ENCODE measurements at places on chromosomes 12 and 14.

- no peak for DNase-seq
Observed at GRCh38 chr12:64184216-64184615, 37.9 kb downstream of the KICS2 start.

DNA sequence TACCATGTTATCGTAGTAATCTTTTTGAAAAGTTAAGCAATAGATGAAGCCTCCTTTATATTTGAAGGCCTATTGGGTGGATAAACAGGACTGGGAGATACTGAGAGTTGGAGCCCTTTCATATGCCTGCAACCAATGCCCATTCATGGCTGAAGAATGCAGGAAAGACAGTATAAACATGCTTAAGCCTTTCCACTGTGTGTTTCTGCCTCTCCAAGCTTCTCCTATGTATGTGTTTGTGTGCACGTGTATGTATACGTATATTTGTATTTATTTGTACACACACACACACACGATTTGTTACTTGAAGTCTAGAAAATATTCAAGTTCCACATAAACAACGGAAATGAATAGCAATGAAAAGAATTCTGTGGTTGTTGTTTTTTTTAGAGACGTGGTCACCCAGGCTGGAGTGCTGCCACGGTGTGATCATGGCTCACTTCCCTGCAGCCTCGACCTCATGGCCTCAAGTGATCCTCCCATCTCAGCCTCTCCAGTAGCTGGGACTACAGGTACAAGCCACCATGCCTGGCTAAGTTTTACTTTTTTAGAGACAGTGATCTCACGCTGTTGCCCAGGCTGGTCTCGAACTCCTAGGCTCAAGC is 1453.5 kb downstream of the AACS start:
- DNase-seq = no peak

GRCh38 chr14:102209224-102209966 is 69.7 kb downstream of the WDR20 start:
- no peak for DNase-seq

DNA sequence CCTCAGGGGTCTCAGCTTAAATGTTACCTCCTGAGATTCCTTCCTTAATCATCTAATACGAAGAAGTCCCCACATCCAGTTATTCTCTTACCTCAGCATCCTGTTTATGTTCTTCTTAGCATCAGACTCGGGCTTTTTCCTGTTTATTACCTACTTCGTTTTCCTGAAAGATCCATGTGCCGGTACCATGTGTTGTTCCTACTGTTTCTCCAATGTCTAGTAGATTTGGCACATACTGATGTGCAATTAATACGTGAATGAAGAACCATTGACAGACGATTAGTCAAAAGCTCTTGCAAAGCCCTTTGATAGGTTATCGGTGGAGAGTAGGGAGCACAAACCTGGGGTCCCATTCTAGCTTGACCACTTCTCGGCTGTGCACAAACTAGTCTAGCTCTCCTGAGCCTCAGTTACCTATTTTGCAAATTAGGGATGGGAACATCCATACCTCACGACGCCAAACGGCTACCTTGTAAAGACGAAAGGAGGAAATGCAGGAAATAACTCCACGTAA is 735 bp upstream of the MAPKAPK5 start:
- no peak for DNase-seq

- DNase-seq = peak; percentile 47
Observed at GRCh38 chr12:119229837-119230236, 51.1 kb downstream of the HSPB8 start.

DNA sequence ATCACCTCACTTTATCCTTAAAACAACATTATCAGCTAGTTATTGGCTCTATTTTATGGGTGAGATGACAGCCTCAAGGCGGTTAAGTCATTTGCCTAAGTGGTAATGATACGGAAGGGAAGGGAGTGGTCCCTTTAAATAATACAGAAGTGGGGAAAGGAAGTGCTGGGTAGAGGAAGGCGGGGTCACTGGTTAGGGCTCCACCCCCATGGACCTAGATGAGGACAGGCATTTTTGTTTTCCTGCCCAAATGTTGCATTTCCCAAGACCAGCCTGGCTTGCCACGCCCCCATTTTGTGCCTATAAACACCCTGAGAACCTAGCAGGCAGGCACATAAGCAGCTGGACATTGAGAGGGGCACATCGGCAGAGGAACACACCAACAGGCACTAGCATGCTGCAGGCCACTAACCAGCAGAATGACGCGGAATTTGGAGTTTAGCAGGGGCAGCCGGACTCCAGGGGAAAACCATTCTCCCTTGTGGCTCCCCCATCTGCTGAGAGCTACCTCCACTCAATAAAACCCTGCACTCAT is 100.9 kb downstream of the EPS8 start:
- DNase-seq = no peak

GRCh38 chr12:5030066-5030465 is 13.6 kb upstream of the KCNA5 start:
- no peak for DNase-seq

GRCh38 chr14:55891692-55892091 is 226.5 kb upstream of the PELI2 start:
- no peak for DNase-seq

DNA sequence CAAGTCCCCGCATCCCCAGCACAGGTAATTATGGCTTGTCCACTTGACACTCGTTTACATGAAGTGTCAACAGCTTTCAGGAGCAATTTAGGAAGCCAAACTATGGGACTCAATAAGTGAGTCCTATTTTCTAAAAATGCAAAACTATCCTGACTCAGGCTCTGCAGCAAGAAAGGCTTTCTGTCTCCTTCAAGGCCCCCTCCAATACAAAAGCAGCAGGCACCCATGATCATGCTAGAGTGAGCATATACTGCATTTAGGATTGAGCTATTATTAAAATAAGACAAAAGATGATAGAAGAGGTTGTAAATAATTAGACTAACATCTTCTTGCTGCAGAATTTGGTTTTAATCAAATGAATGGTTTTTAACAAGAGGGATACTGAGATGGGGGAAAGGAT is 3.2 kb downstream of the SIX6 start:
- no peak for DNase-seq

- DNase-seq = peak; percentile 66
Observed at GRCh38 chr12:114407842-114408411, 2.0 kb upstream of the TBX5 start.

DNA sequence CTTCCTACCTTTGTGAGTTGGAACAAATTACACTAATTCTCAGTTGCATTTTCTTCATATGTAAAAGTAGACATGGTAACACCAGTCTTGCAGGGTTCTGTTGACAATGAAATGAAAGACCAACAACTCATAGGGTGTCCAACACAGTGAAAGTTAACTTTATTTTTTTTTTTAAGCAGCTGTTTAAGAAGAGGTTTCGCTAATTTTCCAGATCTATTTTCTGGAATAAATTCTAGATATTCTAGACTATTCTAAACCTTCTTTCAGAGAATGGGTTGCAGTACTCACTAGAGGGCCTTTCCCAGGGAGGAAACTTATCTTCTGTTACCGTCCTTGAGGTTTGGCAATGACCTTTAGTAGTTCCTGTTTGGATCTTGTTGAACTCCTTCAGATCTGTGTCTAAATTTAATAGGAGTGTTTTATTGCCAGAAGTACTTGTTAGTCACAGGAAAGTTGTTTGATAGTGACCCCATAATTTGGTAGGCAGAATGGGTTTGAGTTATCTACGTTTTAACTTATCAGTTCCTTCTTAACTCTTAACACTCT is 2.8 kb upstream of the ART4 start:
- no peak for DNase-seq

- DNase-seq = peak; percentile 50
Observed at GRCh38 chr12:45615268-45615667, 114.2 kb upstream of the ARID2 start.

GRCh38 chr12:88062474-88062873 is 33.3 kb upstream of the C12orf50 start:
- DNase-seq = no peak

DNA sequence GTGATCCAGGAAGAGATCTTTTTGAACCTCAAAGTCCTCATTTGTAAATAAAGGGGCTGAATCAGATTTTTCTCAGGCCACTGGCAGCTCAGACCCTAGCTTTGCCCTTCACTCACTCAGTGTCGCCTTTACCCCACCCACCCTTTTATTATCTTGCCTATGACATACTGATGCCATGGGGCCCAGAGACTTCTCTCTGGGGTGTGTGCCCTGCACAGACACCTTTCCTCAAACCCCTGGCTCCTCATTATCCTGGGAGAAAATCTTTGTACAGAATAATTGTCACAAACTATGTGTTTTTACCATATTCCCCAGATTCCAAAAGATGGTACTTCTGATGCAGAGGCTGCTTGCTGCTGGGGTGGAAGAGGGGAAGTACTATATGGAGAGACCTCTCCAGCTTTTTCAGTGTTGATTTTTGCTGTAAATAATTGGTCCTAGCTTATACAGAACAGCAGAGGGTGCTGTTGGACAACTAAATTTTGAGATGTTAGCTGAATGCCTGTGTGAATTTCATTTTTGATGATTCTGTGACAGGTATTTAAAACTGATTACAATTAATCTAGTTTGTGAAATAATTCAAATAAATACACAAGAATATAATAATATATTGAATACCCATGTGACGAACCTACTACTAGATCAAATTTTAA is 53.9 kb upstream of the DCD start:
- peak; percentile 58 for DNase-seq

DNA sequence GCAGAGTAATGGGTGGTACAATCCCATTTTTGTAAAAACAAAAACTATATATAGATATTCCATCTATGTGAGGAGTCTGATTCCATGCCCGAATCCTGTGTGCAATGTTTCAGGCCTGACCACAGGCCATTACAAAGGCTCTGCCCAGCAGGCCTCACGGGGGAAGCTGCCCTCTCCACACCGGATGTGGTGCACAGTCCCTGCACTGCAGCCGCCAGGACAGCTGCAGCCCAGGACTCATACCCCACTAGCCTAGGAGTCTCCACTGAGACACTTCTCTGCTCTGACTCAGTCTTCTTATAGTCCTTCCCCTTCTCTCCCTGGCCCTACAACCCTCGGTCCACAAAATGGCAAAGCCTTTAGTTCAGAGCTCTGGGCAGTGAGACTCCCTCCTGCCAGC is 190.4 kb downstream of the PPM1H start:
- DNase-seq = no peak

- no peak for DNase-seq
Observed at GRCh38 chr12:3587402-3588013, 96.5 kb downstream of the PRMT8 start.

DNA sequence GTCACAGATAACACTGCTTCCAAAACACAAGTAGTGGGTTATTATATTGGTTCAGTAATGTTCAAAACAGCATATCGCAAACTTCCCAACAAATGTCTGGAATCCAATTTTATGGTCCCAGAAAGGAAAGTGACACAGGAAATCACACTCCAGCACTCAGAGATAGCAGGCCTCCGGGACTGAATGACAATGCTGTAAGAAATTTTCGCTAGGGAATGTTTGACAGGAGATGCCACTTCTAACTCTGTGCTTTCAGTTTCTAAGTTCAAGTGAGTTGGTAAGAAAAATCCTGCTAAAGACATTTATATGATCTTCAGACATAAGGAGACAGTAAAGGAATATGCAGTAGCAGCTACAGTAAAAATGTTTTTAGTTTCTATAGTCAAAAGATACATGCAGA is 93.2 kb downstream of the SLC2A13 start:
- DNase-seq = no peak
